ENCODE measurements at places on chromosomes 2 and 18. TPM values are rescaled to one million over a fixed set of nuclear protein-coding genes. Genes with fewer than 3 reads are reported as not detected.

The ABCG5 gene
- not detected for total RNA-seq

The GCG gene
- total RNA-seq, result not detected

The SERPINB2 gene
- not detected for total RNA-seq

The CDH20 gene
- 0.11 TPM for total RNA-seq

The TEX44 gene
- not detected for total RNA-seq
